ENCODE measurements at places on chromosomes 3 and 15.

- DNase-seq: no peak
Observed at GRCh38 chr15:75164625-75165350, 36.9 kb upstream of the C15orf39 start.

DNA sequence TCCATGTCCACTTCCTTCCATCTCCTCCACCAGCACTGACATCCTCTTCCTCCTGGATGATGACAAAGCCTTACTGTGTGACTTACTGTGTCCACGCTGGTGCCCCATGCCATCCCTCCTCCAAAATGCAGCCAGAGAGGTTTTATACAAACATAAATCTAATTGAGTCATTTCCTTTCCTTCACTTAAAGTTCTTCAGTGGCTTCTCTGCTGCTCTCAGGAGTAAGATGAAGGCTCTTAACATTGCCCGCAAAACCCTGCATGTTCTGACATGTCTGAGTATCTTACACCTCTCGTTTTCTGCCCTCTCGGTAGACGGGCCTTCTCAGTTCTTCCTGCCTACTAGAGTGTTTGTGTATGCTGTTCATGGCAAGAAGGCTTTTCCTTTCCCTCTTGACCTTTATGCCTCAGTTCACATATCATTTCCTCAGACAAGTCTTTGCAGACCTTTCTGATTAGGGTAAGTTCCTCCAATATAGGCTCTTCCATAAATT lies 175.5 kb downstream of the CFAP20DC start:
- DNase-seq: no peak

- DNase-seq: no peak
Observed at GRCh38 chr3:73493543-73494308, 131.0 kb downstream of the PDZRN3 start.

DNA sequence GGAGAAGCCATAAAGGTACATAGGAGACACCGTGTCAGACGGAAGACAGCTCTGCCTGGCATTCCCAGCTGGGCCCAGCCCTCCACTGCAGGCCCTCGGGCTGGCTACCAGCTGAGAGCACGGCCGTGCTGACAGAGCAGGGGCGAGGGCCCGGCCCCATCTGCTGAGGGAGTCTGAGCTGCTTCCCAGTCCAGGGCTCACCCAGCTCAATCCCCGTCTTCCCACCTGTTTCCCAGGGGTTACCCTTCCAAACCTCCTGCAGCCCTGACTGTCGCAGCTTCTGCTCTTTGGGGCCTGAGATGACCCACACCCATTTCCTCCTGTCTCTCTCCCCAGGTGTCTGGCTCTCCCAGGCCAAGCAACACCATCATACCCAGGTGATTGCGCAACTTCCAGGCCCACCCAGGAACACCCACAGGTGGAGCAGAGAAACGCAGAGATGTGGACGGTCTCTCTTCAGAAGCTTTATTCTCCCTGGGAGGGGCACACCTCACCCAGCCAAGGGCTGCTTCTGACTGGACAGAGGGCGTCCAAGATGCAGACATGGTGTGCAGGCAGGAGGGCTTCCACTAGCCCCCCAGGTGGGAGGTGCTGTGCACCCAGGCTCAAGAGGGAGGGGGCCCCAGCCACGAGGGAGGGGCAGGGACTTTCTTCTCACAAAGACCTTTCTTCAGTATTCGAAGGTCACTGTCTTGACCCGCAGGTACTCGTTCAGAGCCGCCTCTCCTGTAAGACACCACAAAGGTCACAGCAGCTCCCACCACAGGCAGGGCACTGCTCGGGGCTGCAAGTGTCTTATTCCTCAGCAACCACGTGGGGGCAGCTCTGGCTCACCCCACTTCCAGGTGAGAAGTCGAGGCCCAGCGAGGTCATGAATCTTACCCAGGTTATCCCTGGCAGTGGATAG lies 19.4 kb upstream of the SLC41A3 start:
- DNase-seq: no peak

DNA sequence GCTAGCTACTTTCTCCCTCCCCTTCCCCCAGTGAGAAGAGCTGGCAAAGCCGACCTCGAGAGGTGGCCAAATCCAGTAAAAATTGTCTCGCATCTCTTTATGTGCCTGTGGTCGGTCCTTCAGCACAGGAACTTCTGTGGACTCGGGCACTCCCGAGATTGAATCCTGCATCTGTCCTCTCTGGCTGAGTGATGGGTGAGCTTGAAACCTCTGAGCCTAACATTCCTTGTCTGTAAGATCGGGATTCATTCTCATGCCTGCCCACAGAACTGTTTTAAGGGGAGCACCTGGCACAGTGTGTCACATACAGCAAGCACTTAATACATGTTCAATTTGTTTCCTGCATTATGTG lies 11.3 kb downstream of the CX3CR1 start:
- DNase-seq: no peak

Measured in CD4-positive, alpha-beta T cell treated with Interleukin-4 for 4 hours (primary cell).